ENCODE measurements at places on chromosomes 4 and X. TPM values are rescaled to one million over a fixed set of nuclear protein-coding genes. Genes with fewer than 3 reads are reported as not detected.

DNA sequence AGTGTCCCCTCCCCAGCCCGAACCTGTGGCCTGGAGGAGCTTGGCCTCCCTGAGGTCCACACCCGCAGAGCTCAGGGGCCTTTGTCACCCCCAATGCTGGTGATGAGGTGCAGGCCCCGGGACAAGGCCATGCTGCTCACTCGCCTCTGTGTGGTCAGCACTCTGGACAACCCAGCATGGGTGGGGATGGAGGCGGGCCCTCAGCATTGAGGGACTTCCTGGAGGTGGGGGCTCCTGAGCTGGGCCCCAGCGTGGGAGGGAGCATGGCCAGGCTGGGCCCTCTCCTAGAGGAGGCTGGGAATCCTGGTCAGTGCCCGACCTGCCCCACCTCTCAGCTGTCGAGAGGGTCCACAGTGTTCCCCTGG lies 30.6 kb downstream of the TACC3 start:
- DNase-seq = no peak

DNA sequence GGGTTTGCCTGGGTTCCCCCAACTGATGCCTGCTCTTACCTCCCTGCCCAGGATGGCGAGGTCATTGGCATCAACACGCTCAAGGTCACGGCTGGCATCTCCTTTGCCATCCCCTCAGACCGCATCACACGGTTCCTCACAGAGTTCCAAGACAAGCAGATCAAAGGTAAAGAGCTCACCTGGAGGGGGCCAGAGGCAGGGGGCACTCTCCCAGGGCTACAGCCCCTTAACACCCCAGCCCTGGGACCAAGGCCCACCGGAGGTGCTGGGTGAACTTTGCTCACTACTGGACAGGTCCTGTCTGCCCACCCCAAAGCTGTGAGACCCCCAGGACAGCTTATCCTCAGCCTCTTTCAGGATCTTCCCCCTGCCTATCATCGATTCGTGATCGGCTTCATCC lies 24.5 kb downstream of the HTRA3 start:
- DNase-seq = no peak

DNA sequence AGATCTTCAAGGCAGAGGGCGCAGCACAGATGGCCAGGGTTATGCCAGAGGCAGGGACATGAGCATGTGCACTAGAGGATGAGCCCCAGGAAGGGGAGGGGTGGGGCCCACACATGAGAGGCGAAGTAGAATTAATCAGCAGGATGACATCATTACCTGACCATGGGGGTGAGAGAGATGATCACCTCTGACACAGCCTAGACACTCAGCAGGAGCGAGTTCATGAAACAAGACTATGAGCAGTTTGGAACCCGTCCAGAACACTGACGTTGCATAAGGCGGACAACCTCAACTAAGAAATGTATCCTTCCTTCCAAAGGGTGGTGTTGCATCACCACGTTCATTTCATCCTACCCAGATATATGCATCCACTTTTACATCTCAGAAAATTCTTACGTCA lies 446.7 kb upstream of the TENM3 start:
- no peak for DNase-seq

DNA sequence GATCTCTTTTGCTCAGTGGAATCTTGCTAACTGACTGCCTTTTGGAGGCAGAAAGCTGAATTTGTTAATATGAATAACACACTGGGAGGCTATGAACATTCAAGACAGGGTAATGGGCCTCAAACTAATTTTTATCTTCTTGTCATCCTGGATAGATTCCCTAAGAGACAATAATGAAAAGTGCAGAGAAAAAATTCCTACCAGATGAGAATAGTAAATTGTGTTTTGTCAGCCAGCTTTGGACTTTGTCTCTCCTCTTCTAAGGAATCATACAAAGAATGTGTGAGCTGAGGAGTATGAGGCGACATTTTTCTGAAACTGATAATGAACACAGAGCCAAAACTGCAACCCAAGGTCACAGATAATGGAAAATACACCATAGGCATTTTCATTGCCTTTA lies 649.3 kb downstream of the IQCM start:
- no peak for DNase-seq

DNA sequence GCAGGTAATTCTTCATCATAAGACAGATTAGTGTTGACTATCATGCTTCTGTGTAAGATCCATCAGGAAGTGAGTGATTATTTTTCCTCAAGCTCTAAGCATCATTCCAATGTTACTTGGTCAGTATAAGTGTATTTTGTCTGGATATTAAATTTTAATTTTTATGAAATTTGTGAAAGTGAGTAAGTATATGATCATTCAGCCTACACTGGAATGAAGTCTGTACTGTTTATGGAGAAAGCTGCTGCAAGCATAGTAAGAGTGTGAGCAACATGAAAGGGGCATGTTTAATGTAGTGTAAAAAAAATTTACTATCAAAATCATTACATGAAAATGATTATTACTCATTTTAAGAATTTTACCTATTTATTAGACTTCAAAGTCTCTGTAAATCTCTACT lies 84.8 kb downstream of the IL15 start:
- no peak for DNase-seq

GRCh38 chrX:40152741-40153344 lies 55.1 kb upstream of the BCOR start:
- peak; percentile 24 for DNase-seq

- no peak for DNase-seq
Observed at GRCh38 chrX:106952988-106953387, 32.8 kb downstream of the CLDN2 start.

GRCh38 chr4:145217349-145217748 lies 37.0 kb upstream of the OTUD4 start:
- DNase-seq = no peak

DNA sequence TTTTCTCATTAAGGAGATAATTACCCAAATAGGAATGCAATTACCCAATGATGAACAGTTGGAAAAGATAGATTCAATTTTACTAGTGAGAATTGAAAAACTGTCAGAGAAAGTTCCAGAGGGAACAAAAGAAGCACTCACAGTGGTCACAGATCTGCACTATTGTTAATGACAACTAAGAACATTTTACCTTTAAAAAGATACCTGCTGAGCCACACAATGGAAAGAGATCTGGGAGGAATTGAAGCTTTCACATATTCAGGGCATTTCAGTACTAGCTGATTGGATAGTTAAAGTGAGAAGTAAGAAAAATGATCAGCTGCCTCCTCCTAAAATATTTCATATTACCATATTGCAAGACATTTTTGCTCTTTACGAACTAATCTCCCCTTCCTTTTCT lies 1822.2 kb downstream of the STIM2 start:
- no peak for DNase-seq

DNA sequence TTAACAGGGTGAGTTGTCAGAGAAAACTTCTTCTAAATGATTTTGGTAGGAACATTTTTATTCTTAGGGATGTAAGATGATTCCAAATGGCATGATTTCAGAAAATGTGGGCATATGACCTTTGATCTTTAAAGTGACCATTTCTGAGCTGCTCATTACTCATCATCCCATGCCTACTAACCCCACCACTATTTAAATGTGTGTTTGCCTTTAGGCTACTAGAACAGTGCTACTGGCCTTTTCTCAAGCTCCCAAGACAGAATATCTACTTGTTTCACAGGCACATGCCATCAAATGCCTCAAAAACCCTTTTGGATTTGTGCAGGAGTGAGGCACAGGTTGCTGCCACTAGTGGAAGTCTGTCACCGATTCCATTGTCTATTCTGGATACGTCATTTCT lies 428.2 kb downstream of the ADAM29 start:
- no peak for DNase-seq

Gene CNGA1
- total RNA-seq = 0.41 TPM

Gene GSX2
- not detected for total RNA-seq

Gene CCKAR
- 14.9 TPM for total RNA-seq

Gene RRH
- total RNA-seq = not detected

Gene LDOC1
- total RNA-seq = 6.2 TPM

Gene DDX53
- not detected for total RNA-seq
